ENCODE measurements at places on chromosomes 6 and 20.

DNA sequence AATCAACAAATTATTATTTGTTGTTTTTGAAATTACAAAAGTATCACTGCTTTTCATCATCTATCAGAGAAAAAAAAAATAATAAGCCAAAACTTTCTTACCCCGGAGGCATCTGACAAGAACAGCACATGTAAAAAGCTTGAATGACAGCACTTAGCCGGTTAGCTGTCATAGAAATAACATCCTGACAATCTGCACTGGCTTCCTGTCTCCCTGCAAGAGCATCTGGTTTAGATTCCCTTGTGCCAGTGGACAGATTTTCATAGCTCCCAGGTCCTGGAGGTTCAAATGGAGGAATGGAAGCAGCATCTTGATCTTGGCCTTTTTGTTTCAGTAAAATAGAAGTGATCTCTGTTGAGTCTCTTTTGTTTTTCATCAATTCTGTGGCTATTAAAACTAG lies 74.8 kb downstream of the HACE1 start:
- DNase-seq, result no peak

GRCh38 chr6:165729307-165729936 lies 66.4 kb upstream of the PDE10A start:
- no peak for DNase-seq

GRCh38 chr6:78363688-78364087 lies 503.7 kb upstream of the IRAK1BP1 start:
- DNase-seq, result no peak

GRCh38 chr6:153735761-153736160 lies 303.3 kb upstream of the OPRM1 start:
- DNase-seq, result no peak

DNA sequence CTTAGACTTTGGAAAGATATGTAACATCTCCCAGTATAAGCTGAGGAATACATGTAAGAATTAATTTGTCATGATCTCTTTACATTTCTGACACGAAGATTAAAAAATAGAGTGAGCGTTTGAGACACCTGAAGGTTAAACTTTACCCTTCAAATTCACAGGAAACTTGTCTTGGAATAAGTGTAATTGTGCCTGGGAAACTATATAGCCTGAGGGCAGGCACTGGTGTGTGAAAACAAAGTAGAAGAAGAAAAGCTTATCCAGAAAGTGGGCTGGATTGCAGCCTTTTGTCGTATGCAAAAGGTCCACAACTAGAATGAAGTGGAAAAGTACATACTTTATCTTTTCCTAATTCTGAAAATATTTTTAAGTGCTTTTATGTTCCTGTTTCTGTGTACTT lies 275.7 kb upstream of the TCF21 start:
- DNase-seq, result no peak

DNA sequence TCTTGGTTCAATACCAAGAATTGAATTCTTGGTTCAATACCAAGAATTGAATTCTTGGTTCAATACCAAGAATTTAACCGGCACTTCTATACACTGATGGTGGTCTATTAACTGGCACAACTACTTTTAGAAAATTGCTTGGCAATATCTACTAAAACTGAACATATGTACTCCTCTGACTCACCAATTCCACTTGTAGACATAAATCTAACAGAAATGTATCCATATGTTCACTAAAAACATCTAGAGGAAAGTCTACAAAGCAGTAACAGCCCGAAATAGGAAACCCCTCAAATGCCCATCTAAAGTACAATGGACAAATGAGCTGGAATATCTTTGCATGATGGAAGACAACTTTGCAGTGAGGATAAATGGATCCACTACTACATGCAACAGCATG lies 71.9 kb downstream of the KIF16B start:
- DNase-seq, result no peak

DNA sequence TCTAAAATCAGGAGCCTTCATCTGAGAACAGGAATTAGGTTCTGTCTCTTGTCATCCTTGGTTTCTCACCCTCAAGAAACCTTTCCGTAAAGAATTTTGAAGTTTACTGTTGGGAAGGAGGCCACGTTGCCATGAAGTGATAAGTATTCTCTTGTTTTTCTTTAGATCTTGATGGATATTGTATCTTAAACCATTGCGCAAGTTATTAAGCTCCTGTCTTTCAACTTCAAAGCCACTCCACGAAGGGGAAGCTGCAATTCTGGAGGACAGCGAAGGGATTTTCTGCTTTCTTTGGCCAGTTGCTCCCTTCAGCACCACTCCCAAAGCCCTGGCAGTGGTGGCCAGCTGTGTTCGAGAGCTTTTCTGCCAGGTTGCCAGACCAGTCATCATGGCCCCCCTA lies 198.1 kb upstream of the EXOC2 start:
- DNase-seq, result no peak

GRCh38 chr6:127291495-127291894 lies 24.8 kb downstream of the RNF146 start:
- DNase-seq, result no peak

GRCh38 chr20:10356628-10357027 lies 77.4 kb downstream of the MKKS start:
- DNase-seq, result no peak

GRCh38 chr6:161429921-161430490 lies 156.1 kb upstream of the AGPAT4 start:
- DNase-seq, result no peak

- DNase-seq, result no peak
Measured at GRCh38 chr20:60354024-60354580, 395.9 kb downstream of the CDH26 start.

GRCh38 chr6:151100326-151100725 lies 139.4 kb upstream of the AKAP12 start:
- DNase-seq, result no peak

DNA sequence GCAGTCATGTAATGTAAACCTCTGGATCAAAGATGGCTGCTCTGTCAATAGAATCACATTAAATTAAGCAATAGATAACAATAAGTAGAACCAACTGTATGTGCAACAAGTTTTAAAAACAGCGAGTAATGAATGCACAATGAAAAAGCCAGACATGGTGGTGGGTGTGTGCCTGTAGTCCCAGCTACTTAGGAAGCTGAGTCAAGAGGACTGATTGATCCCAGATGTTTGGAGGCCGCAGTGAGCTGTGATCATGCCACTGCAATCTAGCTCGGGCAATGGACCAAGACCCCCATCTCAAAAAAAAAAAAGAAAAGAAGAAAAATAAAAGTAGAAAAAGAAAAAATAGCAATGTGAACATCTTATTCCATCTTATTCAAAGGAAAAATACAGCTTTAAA lies 558.7 kb upstream of the MMS22L start:
- no peak for DNase-seq

DNA sequence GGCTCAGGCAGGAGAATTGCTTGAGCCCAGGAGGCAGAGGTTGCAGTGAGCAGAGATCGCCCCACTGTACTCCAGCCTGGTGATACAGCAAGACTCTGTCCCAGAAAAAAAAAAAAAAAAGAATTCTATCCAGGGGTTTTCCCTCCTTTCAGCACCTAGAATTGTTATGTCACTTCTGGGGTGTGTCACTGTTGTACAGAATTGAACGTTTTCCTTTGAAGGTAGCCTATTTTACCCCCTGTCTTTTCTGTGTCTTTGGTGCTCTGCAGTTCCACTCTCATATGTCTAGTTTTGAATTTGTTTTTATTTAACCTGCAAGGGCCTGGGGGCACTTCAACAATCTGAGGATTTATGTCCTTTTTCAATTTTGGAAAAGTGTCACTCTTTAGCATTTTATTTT lies 19.3 kb upstream of the ARID1B start:
- DNase-seq, result no peak

DNA sequence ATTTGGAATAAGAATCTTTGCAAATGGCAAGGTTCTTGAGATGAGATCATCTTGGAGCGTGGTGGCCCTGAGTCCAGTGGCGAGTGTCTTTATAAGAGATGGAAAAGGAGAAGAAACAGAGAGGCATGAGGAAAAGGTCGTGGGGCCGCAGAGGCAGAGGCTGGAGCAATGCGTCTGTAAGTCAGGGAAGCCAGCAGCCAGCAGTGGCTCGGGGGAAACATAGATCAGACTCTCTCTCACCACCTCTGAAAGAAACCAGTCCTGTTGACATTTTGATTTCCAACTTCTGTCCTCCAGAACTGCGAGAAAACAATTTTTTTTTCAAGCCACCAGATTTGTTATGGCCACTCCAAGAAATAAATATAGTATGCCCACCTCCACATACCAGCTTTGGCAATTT lies 226.6 kb downstream of the TFAP2C start:
- no peak for DNase-seq

DNA sequence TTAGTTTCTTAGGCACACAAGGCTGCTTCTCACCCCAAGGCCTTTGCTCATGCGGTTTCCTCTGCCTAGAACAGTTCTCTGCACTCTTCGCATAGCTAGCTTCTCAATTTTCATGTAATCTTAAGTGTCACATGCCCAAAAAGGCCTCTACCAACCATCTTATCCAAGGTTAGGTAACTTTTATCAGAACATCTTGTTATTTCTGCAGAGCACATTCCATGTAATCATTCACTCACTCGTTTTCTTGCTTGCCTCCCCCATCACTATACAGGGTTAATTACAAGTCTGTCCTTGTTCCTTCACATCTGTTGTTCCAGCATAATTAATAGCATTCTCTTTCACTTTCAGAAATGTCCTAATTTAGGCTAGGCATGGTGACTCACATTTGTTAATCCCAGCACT lies 53.8 kb downstream of the NCOA6 start:
- DNase-seq, result no peak

GRCh38 chr20:34271956-34272355 lies 30.7 kb downstream of the ASIP start:
- DNase-seq, result no peak

DNA sequence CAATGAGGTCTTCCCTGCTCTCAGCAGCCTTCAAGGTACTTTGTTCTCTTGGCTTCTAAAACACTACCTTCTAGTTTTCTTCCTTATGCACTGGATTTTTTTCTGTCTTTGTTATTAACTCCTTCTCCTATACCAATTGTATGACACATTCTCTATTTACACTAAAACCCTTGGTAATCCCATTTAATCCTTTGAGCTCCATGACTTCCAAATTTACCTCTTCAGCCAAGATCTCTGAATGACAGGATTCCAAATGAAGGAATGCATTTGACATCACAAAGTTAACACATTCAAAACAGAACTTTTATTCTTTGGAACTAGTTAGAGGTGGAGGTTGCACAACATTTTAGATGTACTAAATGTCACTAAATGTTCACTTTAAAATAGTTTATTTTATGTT lies 86.6 kb upstream of the SAMD5 start:
- no peak for DNase-seq

DNA sequence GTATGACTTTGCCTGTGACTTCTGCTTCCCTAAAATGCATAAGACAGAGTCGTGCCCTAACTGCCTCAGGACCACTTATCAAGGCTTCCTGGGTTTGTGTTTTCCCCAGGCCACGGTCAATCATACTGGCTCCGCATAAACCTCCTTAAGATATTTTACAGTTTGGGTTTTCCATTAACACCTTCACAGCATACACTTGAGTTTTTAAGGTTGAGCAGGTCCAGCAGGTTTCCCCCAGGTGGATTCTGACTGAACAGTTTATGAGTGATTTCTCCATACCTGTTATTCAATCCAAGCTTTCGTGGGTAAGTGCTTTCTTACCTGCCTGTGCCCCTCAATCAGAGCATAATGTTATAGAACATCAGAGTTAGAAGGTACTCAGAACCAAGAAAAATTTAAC lies 39.3 kb downstream of the NINL start:
- DNase-seq, result no peak

DNA sequence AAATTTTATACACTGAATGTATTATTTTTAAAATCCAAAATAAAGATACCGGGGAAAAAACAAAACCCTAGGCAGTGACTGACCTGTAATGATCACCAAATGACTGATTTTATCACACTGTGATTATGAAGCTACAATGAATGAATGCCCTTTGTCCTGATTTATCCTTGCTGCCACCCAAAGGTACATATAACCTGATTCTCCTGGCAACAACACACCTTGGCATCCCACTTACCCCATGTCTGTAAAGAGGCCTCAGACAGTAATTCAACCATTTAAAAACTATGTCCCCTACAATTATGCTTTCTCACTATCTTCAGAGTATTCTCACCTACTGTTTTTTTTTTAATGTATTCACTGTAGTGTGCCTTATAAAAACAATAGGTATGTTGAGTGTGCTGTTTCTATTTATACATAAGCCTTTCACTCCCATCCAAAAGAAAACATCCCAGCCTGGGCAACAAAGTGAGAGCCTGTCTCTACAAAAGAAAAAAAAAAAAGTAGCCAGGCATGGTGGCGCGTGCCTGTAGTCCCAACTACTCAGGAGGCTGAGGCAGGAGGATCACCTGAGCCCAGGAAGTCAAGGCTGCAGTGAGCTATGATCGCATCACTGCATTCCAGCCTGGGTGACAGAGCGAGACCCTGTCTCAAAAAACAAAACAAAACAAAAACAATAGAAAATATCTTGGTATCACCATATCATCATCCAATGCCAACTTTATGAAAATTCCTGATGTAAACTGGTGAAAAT lies 21.7 kb downstream of the B4GALT5 start:
- no peak for DNase-seq

- DNase-seq, result no peak
Measured at GRCh38 chr20:45306431-45306982, at the start of gene RBPJL. Gene RBPJL, plus strand, starts transcription at chr20:45306840. Its CDS starts 83 bp downstream, at chr20:45306923.
